Large intestine (tissue), 12 donors: ENCODE measurements at places on chromosomes 16 and 17. TPM values are rescaled to one million over a fixed set of nuclear protein-coding genes. Genes with fewer than 3 reads are reported as not detected.

ARHGDIG gene
- polyA plus RNA-seq = 4.5 TPM

CDC6 gene
- 11.8 TPM for polyA plus RNA-seq

- no peak for DNase-seq
These were observed 12.8 kb upstream of the PCTP start for GRCh38 chr17:55737976-55738501.

DNA sequence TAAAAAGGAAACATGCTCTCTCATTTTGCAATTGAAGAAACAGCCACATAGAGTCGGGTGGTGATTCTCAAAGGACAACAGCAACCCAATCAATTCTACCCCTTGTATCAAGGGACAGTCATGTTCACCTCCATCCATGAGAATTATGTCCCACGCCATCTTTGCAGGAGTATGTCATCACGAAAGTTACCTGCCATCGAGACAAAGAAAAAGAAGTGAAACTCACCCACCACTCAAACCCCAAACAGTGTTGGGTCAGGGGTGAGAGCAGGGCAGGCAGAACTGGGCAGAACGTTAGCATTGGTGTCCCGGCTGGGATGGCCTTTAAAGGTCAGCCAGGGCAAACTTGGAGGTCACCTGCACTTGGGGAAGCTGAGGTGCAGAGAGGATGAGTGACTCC is 24.2 kb upstream of the HNF1B start:
- DNase-seq = no peak

DNA sequence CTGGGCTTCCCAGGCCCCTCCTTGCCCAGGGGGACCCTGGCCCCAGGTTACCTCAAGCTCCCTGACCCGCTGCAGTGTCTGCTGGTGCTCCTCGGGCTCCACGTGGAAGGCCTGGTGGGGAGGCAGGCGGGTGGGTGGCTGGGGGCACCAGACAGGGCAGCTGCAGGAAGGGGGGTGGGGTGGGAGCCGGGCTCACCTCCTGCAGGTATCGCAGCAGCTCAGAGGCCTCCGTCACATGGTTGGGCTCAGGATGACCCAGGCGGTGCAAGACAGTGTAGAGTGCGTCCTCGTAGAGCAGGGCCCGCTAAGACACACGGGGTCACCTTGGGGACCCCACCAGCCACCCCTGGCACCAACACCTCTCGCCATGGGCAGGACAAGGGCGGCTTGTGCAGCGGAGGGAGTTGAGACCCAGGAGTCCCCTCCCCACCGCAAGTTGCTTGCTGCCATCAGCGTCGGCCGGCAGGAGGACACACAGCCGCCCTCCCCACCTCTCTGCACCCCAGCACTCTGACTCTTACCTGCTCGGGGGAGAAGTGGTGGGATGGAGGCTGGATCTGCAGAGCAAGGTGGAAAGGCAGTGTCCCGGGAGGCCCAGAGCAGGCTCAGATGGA is 1.1 kb downstream of the UNC13D start:
- DNase-seq = no peak

DNA sequence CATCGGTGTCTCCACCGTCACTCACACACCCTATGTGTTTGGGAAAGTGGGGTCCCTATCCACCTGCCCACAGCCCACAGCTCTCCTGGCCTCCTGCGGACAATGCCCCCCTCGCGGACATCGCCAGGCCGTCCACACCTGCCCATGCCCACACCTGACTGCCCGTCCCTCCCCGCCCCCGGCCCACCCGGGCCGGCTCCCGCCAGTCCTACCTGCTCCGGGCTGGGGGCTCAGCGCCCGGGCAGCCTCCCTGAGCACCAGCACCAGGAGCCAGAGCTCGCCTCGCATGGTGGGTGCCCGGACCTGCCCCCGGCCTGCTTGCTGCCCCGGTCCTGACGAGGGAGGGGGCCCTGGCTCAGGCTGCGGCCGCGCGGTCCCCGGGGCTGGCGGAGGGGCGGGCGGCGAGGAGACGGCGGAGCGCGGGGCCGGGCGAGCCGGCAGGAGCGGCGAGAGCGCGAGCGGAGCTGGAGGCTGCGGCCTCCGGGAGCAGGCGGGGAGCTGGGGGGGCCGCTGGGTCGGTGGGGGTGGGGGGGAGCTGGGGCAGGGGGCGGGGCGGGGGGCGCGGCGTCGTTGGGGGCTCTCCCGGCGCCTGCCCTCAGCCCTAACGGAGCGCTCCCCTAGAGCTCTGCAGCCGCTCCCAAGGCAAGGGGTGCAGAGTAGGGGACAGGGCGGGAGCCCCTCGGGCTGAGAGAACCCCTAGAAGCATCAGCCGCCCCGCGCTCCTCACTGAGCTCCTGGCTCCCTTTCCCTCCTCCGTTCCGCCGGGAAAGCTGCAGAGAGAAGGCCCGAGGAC is at the start of gene PLXDC1:
Gene PLXDC1 (minus strand): TSS at position 488 of the 793 bp plus-strand sequence. CDS start 200 bp downstream, at position 288.
- DNase-seq = peak; percentile 31

GRCh38 chr16:85445064-85445778 is 167.9 kb upstream of the GSE1 start:
- peak; percentile 84 for DNase-seq

GRCh38 chr17:19671433-19671832 is 22.9 kb downstream of the ALDH3A2 start:
- DNase-seq = no peak

DNA sequence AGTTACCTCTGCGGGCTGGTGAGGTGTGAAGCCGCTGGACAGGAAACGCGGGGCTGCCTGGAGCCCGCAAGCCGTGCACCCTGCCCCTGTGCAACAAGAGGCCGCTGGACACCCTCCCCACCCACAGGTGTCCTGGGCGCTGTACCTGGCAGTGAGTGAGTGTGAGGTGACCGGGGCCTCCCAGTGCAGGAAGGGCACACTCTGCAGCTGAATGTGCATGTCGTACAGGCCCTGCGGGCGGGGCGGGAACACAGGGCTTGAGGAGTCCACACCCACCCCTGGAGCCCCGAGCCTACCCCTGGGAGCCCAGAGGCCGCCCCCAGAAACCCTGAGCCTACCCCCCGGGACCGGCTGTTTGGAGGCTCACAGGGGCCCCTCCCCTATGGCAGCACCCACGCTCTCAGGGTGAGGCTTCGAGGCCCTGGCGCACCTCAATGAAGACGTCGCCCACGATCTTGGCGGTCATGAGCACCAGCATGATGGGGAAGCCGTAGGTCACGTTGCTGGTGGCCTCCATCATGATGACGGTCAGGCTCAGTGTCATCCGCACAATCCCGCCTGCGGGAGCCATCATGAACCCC is 4.3 kb upstream of the CCDC154 start:
- DNase-seq = no peak

DNA sequence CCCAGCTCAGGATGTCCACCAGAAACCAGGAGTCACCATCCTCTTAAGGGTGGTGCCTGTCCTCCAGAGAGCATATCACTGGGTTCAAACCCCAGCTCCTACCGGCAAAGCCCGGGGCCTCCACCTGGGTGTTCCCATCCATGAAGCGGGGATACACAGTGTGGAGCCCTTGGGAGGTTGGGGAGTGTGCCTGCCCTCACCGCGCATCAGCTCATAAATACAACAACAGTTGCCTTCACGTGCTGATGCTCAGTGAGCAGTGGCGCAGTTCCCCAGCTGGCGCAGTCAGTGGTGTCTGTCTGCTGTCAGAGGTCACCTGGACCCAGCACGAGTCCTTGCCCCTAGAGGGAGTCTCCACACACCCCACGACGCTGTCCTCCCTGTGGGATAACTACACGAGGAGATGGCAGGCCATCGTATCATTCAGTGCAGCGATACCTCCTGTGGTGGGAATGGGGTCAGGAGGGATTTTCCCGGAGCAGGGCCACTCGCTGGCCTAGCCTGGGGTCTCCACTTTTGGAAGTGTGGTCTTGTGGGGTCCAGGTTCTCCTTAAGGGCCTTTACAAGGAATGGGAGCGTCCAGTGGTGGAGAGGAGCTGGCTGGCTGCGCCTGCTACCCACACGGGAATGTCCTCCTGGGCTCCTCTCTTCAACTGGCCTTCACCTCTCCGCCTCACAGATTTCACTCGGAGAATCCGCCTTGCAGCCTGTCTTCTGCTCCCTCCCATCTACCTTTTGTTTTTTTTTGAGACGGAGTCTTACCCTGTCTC is 2.3 kb upstream of the ELOB start:
- no peak for DNase-seq

DNA sequence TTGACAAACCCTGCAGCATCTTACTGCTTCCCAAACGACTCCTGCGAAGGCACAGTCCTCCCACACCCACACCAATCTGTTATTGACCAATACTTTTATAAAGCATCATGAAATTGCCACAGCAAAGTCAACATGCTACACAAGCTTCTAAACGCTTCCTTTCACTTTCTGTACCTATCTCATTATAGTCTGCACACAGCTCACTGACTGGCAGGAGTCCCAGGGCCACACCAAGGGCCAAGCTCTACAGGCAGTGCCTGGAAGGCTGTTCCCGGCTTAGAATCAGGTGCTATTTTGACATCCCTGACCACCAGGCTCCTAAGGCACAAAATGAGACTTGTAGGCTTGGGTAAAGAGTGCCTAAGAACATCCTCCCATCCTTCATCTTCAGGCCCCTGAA is 39.5 kb downstream of the USP7 start:
- no peak for DNase-seq

DNA sequence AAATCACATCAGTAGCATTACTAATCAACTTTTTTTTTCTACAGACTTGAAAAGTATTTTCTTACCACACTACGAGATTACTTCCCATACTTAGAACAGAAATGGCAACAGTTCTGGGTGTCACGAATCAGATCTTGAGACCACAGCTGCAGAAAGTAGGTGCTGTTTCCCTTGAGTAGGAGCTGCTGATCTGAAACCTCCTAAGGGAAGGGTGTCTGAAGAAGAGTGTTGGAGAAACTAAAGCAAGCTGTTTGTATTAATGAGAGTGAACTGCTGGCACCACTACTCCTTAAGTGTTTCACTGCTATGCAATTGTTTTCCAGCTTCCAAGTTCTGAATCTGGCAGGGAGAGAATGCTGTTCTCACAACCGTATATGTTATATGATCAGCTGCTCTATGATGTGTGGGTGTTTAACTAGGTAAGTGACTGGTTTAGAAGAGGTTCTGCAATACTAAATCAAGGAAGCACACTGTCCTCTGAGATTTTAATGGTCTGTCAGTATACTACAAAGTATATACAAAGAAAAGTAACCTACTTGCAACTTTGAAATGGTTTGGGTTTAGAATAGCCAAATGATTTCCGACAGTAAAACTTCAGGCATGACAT is 3.3 kb downstream of the ZNF652 start:
- DNase-seq = no peak

- peak; percentile 69 for DNase-seq
These were observed at the start of gene RAB26 for GRCh38 chr16:2147981-2148671. RAB26 (plus strand) TSS chr16:2148625; CDS start chr16:2148784, 159 bp downstream.

- DNase-seq = no peak
These were observed 3.0 kb upstream of the PIK3R6 start for GRCh38 chr17:8870406-8871040.

DNA sequence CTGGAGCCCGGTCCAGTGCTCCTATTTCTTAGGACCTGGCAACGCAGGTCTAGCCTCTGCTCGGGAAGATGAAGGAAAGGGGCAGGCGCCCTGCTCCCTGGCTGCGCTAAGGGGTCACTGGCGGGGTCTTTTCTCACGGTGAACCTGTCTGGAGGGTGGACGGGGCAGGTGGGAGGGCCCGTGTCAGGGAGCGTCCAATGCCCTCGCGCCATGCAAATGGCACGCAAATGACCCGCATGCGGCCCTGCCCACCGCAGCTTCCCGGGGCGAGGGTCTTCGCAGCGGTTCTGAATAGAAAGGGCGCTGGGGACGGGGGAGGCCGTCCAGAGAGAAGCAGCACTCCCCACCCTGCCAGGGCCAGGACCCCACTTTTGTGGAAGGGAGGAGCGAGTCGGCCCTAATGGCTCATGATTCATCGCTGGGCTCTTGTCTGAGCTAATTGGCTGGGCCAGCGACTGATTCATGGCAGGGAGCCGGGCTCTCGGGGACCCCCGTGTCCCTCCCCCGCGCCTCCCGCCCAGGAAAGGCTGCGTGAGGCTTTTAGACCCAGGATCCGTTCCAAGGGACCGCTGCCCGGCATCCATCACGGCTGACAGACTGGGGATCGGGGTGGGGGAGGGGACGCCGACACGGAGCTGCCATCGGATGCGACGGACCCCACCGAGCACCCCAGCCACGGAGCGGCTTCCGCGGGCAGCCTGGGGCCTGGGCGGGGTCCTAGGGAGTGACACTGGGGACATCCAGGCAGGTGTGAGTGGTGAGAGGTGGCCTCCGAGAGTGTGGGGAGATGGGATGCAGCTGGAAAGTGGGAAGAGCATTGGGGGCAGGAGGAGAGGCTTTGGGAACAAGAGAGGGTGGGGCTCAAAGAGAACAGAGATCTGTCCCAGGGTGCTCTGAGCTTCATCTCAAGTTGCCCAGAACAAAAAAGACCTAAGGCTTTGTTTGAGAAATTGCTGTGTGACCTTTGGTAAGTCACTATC is 25.0 kb upstream of the NGFR start:
- no peak for DNase-seq

- DNase-seq = no peak
These were observed 22.8 kb downstream of the TAOK1 start for GRCh38 chr17:29412780-29413565.
